DND-41 (cell line): ENCODE measurements at places on chromosomes 7 and 10.
A peak's percentile ranks its signal among the peaks of the same experiment; 100 is the strongest.

DNA sequence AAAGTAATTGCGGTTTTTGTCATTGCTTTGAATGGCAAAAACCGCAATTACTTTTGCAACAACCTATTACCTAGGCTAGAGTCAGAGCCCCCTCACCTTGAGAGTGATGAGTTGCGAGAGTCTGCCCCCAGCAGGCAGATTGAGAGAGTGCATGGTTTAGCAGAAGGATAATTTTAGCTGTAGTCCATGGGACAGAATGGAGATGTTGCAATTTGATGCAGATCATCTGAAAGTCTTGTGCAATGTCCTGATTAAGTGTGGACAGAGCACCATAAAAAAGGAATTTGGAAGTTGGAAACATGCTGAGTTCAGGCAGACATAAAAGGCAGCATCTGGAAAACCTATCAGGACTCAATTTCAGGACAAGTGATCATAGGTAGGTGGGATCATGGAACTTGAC lies 48.7 kb downstream of the GPR141 start:
- H3K4me3 ChIP-seq, result no peak overlapping the region
- DNase-seq, result peak; percentile 20
- no peaks in the 10 kb centered on the region for H3K4me1 ChIP-seq
- H3K27ac ChIP-seq, result no peak overlapping the region
- no peaks in the 10 kb centered on the region for H3K36me3 ChIP-seq

GRCh38 chr10:47057471-47057870 lies 146.2 kb downstream of the PTPN20 start:
- no peaks in the 10 kb centered on the region for H3K4me1 ChIP-seq
- no peaks in the 10 kb centered on the region for H3K27me3 ChIP-seq
- DNase-seq, result no peak
- no peaks in the 10 kb centered on the region for H3K36me3 ChIP-seq
- H3K4me3 ChIP-seq, result no peak overlapping the region
- no peak overlapping the region for H3K27ac ChIP-seq

DNA sequence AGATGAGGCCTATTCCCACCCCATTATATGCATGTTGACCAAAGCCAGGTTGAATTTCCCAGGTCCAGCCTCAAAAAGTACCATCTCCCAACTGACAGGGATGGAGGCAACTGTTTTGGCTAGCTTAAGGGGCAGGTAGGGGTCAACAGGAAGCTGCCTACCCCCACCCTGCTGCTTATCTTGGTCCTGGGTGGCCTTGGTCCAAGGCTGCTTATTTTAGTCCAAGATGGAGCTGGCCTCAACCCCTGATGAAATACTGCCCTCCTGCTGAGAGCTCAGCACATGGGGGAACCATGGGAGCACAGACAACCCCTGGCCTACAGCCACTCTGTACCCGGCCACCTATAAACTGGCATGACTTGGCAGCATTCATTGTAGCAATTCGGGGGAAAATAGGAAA lies 23.1 kb downstream of the MYO1G start:
- H3K36me3 ChIP-seq, result no peaks in the 10 kb centered on the region
- H3K27me3 ChIP-seq, result peaks cover 4% of the 10 kb centered on the region
- H3K4me3 ChIP-seq, result no peak overlapping the region
- no peak overlapping the region for H3K27ac ChIP-seq

- no peaks in the 10 kb centered on the region for H3K4me1 ChIP-seq
- H3K36me3 ChIP-seq, result no peaks in the 10 kb centered on the region
- H3K27me3 ChIP-seq, result no peaks in the 10 kb centered on the region
- no peak for DNase-seq
- H3K27ac ChIP-seq, result no peak overlapping the region
Observed at GRCh38 chr7:127440206-127440605, 47.7 kb upstream of the ZNF800 start.

DNA sequence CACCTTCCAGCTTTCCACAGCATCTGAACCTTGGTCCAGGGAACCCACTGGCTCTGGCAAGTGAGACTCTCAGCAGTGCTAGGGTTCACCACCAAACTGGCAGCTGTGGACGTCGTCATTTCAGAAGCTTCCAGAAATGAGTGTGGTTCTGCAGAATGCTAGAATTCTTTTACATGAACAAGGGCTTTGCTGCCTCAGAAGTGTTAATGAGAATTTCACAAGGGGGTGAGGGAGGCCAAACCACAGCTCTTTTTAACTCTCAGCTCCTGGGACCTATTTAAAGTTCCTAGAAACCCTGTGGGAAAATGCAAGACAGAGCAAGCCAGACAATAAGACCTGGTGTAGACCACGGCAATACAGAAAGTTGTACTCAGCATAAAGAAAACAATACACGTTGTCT lies 129.3 kb upstream of the BET1 start:
- H3K27me3 ChIP-seq, result peaks cover 4% of the 10 kb centered on the region
- no peaks in the 10 kb centered on the region for H3K4me1 ChIP-seq
- no peak for DNase-seq
- H3K36me3 ChIP-seq, result no peaks in the 10 kb centered on the region
- no peak overlapping the region for H3K27ac ChIP-seq

DNA sequence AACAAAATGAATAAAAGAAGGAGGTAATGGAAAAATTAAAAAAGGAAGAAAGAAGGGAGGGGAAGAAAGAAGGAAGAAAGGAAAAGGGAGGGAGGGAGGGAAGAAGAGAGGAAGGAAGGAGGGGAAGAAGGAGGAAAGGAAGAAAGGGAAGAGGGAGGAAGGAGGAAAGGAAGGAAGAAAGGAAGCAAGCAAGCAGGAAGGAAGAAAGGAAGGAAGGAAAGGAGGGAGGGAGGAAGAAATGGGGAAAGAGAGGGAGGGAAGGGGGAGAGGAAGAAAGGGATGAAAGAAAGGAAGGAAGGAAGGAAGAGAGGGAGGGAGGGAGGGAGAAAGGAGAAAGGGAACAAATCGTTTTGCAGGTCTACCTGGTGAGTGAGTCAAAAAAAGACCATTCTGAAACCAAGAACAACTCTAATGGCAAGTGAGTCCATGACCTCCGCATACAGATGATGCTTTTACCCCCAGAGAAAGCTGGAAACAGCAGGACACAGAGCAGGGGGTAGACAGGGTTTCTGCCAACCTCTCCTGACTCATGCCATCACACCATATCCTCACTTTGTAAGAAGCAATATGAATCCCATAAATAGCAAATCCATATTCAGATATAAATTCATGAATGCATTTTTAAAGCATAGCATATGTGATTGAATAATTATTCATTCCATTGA lies 1112.9 kb upstream of the AUTS2 start:
- H3K27me3 ChIP-seq, result no peaks in the 10 kb centered on the region
- no peaks in the 10 kb centered on the region for H3K4me1 ChIP-seq
- H3K27ac ChIP-seq, result no peak overlapping the region
- no peak overlapping the region for H3K4me3 ChIP-seq
- no peaks in the 10 kb centered on the region for H3K36me3 ChIP-seq

- H3K4me3 ChIP-seq, result no peak overlapping the region
- no peaks in the 10 kb centered on the region for H3K27me3 ChIP-seq
- no peak for DNase-seq
- peaks cover 83% of the 10 kb centered on the region for H3K36me3 ChIP-seq
- H3K4me1 ChIP-seq, result no peaks in the 10 kb centered on the region
Observed at GRCh38 chr10:97230146-97230545, 44.4 kb upstream of the SLIT1 start.

DNA sequence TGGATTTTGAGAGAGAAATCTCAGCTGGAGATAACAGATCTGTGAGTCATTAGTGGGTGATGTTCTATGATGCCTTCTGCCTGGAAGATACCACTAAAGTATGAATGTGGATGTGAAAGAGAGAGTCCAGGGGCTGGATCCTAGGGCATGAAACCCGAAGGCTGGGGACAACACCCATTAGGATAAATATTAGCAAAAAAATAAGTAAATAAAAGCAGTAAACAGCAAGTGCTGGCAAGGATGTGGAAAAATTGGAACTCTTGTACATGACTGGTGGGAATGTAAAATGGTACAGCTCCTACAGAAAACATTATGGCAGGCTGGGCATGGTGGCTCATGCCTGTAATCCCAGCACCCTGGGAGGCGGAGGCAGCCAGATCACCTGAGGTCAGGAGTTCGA lies 16.6 kb upstream of the MGMT start:
- no peaks in the 10 kb centered on the region for H3K36me3 ChIP-seq
- DNase-seq, result no peak
- H3K27ac ChIP-seq, result no peak overlapping the region
- H3K4me3 ChIP-seq, result no peak overlapping the region
- H3K4me1 ChIP-seq, result no peaks in the 10 kb centered on the region

DNA sequence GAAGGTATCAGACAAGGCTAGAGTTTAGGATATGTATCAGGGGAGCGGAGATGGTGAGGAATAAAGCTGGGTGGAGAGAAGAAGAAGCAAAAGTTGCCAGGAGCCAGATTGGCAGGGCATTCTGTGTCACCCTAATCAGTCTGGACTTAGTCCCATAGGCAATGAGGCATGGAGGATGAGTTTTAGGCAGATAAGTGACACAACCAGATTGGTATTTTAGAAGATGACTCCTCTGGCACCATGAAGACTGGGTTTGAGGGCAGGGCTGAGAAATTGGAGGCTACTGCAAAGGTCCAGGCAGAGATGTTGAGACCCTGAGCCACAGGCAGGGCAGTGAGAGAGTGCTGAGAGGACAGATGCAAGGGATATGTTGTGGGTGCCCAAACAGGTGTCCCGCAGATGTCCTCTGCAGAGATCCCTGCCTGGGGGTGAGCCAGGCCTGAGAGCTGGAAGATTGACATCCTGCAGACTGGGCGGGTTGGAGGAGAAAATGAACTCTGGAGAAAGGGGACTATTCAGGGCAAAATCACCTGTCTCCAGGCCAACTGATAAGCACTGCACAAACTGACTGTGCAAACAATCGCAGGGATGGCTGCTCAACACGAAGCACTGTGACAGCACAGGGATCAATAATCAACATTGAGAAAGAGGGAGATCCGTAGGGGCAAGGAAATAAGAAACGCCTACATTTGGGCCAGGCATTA lies 11.9 kb upstream of the HABP2 start:
- H3K4me3 ChIP-seq, result no peak overlapping the region
- peaks cover 5% of the 10 kb centered on the region for H3K27me3 ChIP-seq
- no peak for DNase-seq
- H3K36me3 ChIP-seq, result no peaks in the 10 kb centered on the region
- H3K27ac ChIP-seq, result no peak overlapping the region

- no peak for DNase-seq
- no peaks in the 10 kb centered on the region for H3K36me3 ChIP-seq
- H3K27ac ChIP-seq, result no peak overlapping the region
- H3K4me3 ChIP-seq, result no peak overlapping the region
- H3K27me3 ChIP-seq, result no peaks in the 10 kb centered on the region
- no peaks in the 10 kb centered on the region for H3K4me1 ChIP-seq
Observed at GRCh38 chr7:133053321-133053891, 28.5 kb downstream of the CHCHD3 start.

DNA sequence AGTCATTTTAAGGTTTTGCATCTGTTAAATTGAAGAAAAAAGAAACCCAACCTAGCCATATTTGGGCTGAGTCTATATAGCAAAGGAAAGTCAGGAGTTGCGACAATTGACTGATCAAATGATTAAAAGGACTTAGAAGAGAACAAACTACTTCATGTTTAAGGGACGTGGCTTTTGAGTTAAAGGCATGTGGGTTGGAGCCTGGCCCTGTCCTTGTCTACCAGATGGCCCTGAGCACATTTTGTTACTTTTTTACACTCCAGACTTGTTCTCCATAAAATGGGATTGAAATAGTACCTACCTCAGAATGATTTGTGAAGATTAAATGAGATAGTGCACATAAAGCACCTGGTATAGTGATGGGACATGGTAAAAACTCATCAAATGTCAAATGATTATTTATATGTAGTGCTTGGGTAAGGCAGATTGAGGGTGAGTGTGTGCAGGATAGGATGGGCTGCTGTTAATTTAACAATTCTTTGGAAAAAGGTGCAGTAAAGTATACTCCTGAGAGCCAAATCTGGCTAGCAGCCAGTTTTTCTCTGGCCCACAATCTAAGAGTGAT lies 168.3 kb downstream of the KIF20B start:
- no peaks in the 10 kb centered on the region for H3K36me3 ChIP-seq
- H3K27ac ChIP-seq, result no peak overlapping the region
- peaks cover 9% of the 10 kb centered on the region for H3K27me3 ChIP-seq
- DNase-seq, result no peak
- no peak overlapping the region for H3K4me3 ChIP-seq

DNA sequence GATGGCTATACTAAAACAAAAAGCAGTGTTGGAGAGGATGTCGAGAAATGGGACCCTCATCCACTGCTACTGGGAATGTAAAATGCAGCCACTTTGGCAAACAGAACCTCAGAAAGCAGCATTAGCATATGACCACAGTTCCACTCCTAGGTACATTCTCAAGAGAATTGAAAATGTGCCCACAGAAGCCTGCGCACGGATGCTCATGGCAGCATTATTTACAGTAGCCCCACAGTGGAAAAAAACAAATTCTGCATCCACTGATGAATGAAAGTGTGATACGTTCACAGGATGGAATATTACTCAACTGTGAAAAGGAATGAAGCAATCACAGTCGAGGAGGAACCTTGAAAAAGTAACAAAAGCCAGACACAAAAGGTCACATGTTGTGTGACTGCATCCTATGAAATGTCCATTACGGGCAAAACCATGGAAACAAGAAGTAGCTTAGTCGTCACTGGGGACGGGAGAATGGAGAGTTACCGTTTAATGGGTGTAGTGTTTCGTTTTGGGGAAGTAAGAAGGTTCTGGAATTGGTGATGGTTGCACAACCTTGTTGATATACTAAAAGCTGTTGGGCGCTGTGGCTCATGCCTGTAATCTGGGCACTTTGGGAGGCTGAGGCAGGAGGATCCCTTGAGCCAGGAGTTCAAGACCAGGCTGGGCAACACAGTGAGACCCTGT lies 2.5 kb upstream of the UPK3B start:
- H3K27ac ChIP-seq, result no peak overlapping the region
- DNase-seq, result no peak
- no peaks in the 10 kb centered on the region for H3K27me3 ChIP-seq
- no peaks in the 10 kb centered on the region for H3K4me1 ChIP-seq
- H3K4me3 ChIP-seq, result no peak overlapping the region

GRCh38 chr10:59708816-59709394 lies 745 bp downstream of the SLC16A9 start:
- DNase-seq, result no peak
- H3K27ac ChIP-seq, result no peak overlapping the region
- no peaks in the 10 kb centered on the region for H3K36me3 ChIP-seq

- no peak overlapping the region for H3K4me3 ChIP-seq
- H3K4me1 ChIP-seq, result peaks cover 2% of the 10 kb centered on the region; the same call in 1 of the 2 replicates
- no peaks in the 10 kb centered on the region for H3K27me3 ChIP-seq
- DNase-seq, result no peak
- no peak overlapping the region for H3K27ac ChIP-seq
- no peaks in the 10 kb centered on the region for H3K36me3 ChIP-seq
Observed at GRCh38 chr10:36468620-36469019, 656.8 kb upstream of the ANKRD30A start.

DNA sequence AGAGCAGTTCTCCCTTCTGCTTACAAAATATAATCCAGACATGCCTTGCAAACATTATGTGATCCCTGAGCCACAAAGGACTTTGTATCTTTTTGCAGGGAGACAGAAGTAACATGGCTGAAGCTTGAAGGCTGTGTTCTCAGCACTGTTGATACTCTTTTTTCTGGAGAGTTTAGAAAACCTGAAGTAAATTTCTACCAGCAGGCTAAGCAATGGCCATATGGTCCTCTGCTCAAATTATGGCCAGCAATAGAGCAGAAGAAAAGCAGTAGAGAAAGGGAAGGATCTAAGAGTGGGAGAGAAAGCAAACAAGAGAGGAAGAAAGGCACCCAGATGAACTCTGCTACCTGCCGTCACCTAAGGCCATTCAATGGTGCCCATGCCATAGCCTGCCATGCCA lies 98.4 kb downstream of the ABLIM1 start:
- no peaks in the 10 kb centered on the region for H3K27me3 ChIP-seq
- H3K4me3 ChIP-seq, result no peak overlapping the region
- H3K4me1 ChIP-seq, result no peaks in the 10 kb centered on the region
- H3K36me3 ChIP-seq, result no peaks in the 10 kb centered on the region

GRCh38 chr7:125255810-125256209 lies 326.2 kb upstream of the POT1 start:
- no peak overlapping the region for H3K27ac ChIP-seq
- H3K4me3 ChIP-seq, result no peak overlapping the region
- no peaks in the 10 kb centered on the region for H3K36me3 ChIP-seq
- DNase-seq, result no peak
- H3K4me1 ChIP-seq, result no peaks in the 10 kb centered on the region
- no peaks in the 10 kb centered on the region for H3K27me3 ChIP-seq
